ENCODE measurements at places on chromosomes 3 and 15.

- DNase-seq = no peak
Observed at GRCh38 chr15:95450413-95450812, 880.1 kb upstream of the NR2F2 start.

- DNase-seq = no peak
Observed at GRCh38 chr3:53079147-53079546, 33.3 kb upstream of the SFMBT1 start.

GRCh38 chr3:64138046-64138445, 87.2 kb downstream of the PRICKLE2 start:
- DNase-seq = no peak

- no peak for DNase-seq
Observed at GRCh38 chr3:187188931-187189330, 8.4 kb upstream of the RTP1 start.

DNA sequence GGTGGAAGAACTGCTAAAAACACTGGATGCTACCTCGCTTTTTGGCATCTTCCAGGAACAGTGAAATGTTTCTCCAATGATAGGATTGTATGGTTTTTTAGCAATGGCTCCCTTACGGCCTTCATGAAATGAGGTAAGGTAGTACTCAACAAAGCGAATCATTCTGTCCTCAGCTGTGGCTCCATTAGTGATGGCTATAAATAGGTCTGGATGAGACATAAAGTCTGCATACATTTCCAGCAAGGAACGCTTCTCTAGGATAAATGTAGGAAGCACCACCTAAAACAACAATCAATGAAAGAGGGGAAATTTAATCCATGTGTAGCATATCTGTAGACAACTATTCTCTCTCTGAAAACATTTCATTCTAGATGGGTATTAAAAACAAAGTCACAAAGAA, 32.4 kb upstream of the SNX4 start:
- DNase-seq = no peak

DNA sequence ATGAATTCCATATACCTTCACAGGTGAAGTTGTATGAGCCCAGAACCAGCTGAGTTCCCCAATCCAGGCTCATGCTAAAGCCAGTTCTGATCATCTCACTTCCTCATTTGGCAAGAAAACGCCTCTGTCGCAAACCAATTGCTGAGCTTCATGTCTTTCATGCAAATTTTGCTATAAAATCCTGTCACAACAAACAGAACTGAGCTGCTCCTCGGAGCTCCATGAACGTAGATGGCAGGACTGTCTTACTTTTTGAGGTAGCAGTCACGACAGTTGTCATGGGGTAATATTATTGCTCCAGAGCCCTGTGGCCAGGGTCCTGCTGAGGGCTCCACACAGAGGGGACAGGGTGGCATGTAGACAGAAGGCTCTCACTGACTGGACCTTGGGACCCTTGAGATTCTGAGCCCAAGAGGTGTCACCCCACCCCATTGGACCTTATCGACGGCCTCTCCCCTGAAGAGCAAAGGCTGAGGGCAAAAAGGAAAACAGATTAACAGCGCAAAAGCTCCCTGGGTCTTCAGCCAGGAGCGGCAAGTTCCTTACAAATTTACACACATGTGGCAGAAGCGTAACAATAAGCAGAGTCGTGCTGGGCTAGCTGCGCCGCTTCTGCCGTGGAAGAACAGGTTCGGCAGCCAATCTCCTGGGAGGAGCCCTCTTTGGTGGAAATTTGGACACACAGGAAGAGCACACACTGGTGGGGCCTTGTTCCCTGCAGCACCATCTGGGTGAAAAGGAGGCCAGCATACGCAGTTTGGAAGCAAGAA, 249.2 kb downstream of the OPA1 start:
- DNase-seq = no peak

DNA sequence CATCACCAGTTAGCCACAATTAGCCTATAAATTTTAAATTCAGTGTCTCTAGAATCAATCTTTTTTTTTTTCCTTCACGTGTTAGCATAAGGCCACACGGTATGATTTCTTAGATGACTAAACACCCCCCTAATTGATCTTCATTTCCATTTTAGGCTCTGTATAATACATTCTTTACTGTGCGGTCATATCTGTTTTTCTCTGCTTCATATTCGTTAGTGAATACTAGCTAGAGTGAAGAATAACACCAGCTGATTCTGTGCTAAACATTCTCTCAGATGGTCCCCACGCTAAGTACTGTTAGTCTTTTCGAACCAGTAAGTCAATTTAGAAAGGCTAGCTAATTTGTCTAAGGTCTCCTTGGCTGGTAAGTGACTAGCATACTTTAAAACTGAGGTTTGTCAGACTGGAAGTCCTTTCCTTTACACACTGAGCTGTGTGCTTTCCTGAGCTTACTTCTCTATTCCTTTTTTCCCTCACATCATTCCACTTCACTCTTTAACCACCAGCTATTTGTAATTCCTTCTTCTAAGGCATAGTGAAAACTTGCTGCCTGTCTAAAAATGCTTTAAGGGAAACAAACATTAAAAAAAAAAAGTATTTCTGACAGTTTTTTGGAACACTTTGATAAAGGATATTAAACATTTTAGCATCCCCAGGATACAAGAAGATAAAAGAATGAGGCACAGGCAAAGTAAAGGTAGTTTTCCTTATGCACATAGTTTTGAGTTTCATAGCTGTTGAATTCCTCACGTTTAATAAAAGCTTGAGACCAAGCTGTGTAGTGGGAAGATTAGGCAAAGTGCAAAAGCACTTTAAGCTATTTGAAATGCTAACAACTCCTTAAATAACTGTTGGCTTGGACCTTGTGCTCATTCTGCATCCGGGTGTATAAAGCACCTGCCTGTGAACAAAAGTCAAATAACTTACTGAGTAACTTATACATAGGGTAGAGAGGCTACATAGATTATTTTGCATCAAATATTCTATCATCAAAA, 17.1 kb downstream of the ZFAND6 start:
- DNase-seq = no peak

- DNase-seq = no peak
Observed at GRCh38 chr3:11699083-11699427, 55.3 kb upstream of the VGLL4 start.

GRCh38 chr3:190165253-190165652, 44.6 kb upstream of the P3H2 start:
- DNase-seq = no peak

DNA sequence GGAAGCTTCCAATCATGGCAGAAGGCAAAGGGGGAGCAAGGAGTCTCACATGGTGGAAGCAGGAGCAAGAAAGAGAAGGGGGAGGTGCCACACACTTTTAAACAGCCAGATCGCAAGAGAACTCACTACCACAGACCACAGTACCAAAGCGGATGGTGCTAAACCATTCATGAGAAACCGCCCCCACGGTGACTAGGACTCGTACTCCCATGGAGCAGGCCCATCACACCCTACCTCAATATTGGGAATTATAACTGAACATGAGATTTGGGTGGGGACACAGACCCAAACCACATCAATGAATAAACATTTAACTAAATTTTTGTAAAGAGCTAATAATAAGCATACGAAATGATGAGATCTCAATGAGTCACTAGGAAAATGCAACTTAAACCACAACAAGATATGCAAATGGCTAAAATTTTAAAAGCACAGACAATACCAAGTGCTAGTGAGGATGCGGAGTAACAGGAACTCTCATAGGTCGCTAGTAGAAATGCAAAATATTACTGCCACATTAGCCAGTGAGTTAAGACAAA, 10.0 kb downstream of the MRPS25 start:
- no peak for DNase-seq

All from activated naive CD4-positive, alpha-beta T cell (primary cell).